ENCODE measurements at places on chromosomes 7 and 10. TPM values are rescaled to one million over a fixed set of nuclear protein-coding genes. Genes with fewer than 3 reads are reported as not detected.

Gene HYAL4
- total RNA-seq = not detected

Gene CYP26C1
- 0.15 TPM for total RNA-seq

Gene NEURL1
- not detected for total RNA-seq

Gene BBIP1
- 34.8 TPM for total RNA-seq

Gene NDUFB2
- total RNA-seq = 87.3 TPM

Gene ALOX5
- 139 TPM for total RNA-seq

Gene CALHM3
- not detected for total RNA-seq

Gene FAM237B
- total RNA-seq = not detected

Gene PLCE1
- not detected for total RNA-seq

Gene CTAGE8
- not detected for total RNA-seq

Gene CPA2
- not detected for total RNA-seq

Gene GARS1
- 375 TPM for total RNA-seq

Gene TMEM213
- not detected for total RNA-seq

Gene GPR15LG
- not detected for total RNA-seq

Gene RALA
- 31.0 TPM for total RNA-seq

Gene CCDC6
- total RNA-seq = 25.4 TPM

Gene HBP1
- 18.1 TPM for total RNA-seq

Gene NPC1L1
- total RNA-seq = not detected

Gene SPDYE1
- not detected for total RNA-seq

Gene GRID2IP
- total RNA-seq = 0.41 TPM

Gene TLX1
- total RNA-seq = not detected

Gene SPDYE18
- 0.34 TPM for total RNA-seq

Gene EGFR
- total RNA-seq = 0.15 TPM

Gene PAPOLB
- total RNA-seq = 0.07 TPM

Gene TRIL
- not detected for total RNA-seq

Gene PSD
- total RNA-seq = 10.9 TPM

Gene CLCN1
- total RNA-seq = not detected

Gene TYW1B
- 6.2 TPM for total RNA-seq

Gene BAMBI
- 0.89 TPM for total RNA-seq

Gene HMX2
- 2.4 TPM for total RNA-seq

Gene SPAM1
- total RNA-seq = not detected

Gene SYNPO2L
- total RNA-seq = not detected

Gene MEIG1
- 1.7 TPM for total RNA-seq

Gene FOXI2
- not detected for total RNA-seq

Gene ODAD2
- not detected for total RNA-seq

Gene ASIC3
- total RNA-seq = 22.3 TPM

Gene GNAT3
- total RNA-seq = not detected

Gene GTF2I
- 269 TPM for total RNA-seq

Gene ELOVL3
- not detected for total RNA-seq

Gene TMEM140
- 1.7 TPM for total RNA-seq

Gene RNF148
- not detected for total RNA-seq

Gene GLI3
- not detected for total RNA-seq

Gene CCDC172
- not detected for total RNA-seq
